ENCODE measurements at places on chromosomes 5 and 9.

DNA sequence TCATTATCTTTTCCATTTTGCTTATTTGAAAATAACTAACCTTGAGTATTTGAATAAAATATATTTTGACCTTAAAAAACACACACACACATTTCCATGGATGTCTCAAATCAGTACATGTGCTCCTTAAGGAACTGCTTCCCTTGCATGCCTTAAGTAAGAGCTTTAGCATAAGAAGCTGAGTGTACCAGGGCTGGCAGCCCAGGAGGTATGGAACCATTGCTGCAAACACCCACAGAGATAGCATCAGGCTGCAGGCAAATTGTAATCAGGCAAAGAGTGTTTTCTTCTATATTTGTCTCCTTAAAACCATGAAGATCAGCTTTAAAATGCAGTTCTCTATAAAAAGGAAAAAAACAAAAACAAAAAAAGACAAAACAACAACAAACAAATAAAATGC lies 160.6 kb downstream of the PLK2 start:
- DNase-seq: no peak

GRCh38 chr9:76528642-76529190 lies 69.7 kb downstream of the GCNT1 start:
- DNase-seq: no peak

DNA sequence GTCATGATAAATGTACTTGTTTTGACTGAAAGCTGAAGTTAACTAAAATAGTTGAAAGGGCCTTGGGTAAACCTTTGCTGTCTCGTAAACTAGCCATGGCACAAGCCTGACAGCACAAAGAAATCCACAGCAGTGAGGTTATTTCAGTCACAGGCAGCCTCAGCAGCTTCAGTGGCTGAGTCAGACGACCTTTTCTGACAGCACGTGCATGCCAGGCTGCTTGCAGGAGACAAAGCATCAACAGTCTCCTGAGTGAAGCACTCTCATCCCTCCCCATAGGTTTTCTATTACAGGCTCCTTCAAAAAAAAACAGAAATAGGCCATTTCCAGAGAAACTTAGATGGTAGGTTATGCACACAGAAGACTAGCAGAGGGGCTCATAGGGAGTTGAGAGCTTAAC lies 34.6 kb downstream of the OXCT1 start:
- DNase-seq: peak; percentile 50

DNA sequence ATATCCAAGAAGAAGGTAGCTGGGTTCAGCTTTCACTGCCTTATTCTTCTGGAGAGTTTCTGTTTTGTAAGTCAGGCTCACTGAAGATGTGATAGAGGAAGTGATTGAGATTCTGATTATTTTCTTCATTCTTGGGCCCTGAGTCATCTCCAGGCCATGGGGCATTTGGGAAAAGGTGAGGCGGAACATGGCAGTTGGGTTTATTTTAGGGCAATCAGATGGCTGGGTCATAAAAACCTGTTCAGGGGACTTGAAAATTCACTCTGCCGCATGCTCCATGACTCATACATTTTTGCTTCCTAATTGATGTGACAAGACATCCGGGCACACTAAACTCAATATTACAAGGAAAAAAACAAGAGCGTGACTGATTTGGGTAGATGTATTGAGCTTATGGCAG lies 265.7 kb upstream of the KLF4 start:
- DNase-seq: peak; percentile 65

DNA sequence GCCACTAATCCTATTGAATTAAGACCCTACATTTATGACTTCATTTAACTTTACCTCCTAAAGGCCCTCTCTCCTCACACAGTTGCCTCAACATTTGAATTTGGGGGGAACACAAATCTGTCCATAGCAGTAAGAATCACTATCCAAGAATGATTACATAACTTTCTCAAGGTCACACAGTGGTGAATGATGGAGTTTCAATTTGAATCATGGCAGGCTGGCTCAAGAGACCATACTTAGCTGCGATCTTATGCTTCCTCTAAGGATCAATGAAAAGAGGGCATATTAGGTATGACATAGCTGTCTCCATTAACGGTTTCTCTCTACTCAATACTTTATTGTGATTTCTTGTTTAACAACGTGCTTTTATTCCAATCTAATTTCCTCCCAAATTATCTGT lies 44.1 kb upstream of the PDE4D start:
- no peak for DNase-seq

GRCh38 chr5:116370886-116371285 lies 203.7 kb downstream of the SEMA6A start:
- no peak for DNase-seq

GRCh38 chr5:62309107-62309506 lies 3.1 kb downstream of the KIF2A start:
- no peak for DNase-seq

DNA sequence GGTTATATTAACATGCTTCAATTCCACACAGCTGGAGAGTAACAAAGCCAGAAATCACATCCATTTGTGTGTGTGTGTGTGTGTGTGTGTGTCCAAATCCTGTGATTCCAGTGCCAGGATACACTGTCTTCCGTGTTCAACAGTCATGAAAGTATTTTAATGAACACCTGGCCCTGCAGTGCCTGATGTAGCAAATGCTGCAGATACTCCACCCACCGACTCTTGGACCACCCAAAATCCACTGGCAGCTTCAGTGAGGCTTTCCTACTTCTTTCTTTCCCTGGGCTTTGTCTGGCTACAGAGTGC lies 13.1 kb upstream of the INSYN2B start:
- DNase-seq: no peak

DNA sequence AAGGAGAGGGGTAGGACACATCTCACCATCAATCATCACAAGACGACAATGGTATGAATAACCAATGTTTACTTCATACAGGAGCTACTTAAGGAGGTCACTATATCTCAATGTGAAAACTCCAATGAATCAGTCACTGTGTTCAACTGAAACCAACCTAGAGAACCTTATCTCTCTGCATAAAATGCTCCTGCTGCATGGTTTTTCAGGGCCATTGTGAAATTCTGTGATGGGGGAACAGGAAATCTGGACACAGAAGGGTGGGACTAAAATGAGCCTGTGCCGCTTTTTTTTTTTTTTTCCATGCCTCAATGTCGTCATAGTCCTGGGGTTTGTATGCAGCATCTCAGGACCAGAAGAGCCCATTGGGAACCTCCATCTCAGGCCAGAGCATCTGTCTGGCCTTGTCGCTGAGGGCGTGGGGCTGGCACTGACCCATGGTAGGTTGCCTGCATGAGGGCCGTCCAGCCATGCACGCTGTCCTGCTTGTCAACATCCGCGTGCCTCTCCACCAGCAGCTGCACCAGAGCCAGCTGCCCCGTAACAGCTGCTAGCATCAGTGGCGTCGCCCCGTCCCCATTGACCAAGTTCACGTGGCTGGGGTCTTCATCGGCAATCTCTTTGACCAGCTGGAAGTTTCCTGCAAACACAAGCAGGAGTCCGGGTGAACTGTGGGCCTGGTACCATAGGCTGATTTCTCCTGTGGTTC lies 12.7 kb downstream of the ANKS6 start:
- DNase-seq: no peak

DNA sequence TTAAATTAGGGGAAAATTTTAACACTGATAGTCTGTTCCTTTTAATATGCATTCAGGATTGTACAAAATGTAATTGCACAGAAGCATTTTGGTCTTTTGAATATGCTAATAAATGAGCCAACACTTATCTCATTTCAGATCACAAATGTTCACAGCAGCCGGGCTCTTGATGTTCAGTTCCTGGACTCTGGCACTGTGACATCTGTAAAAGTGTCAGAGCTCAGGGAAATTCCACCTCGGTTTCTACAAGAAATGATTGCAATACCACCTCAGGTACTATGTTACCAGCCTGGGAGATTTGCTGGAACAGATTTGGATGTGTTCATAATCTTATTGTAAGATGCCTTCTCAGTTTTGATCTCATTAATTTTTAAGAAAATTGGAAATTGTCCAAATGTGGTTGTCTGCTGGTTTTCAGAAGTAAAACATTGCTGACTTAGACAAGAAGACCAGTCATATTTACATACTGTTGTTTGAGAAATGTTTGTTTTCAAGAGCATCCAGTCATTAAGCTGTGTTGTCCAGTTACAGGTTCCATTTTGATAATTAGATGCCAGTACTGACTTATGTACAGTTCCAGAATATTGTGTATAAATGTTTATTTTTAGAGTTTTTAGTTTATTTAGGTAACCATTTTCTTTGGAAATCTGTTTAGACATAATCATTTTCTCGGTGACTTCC lies 23.0 kb upstream of the TMOD1 start:
- no peak for DNase-seq

- DNase-seq: no peak
Observed at GRCh38 chr5:68720884-68721610, 372.8 kb upstream of the SLC30A5 start.

- DNase-seq: no peak
Observed at GRCh38 chr5:94901191-94901979, 282.9 kb downstream of the SLF1 start.

- DNase-seq: no peak
Observed at GRCh38 chr5:19782566-19782965, 205.4 kb downstream of the CDH18 start.

GRCh38 chr9:128310461-128310860 lies 11.8 kb downstream of the TRUB2 start:
- DNase-seq: no peak

- no peak for DNase-seq
Observed at GRCh38 chr5:107418902-107419301, 251.8 kb downstream of the EFNA5 start.

DNA sequence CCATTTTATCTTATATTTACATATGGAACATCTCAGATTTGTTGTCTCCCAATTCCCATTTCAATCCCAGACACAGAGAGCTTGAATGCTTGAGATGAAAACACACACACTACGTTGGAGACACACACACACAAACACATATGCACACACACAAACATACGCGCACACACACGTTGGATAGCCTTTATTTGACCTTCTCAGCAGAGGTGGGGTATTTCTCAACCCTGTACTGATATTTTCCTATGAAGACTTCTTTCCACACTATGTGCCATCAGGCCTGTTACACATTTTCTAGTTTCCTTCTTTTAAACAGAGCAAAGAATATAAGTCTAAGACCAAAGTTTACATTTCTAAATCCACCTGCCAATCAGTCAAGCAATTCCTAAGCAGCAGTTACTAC lies 291.0 kb downstream of the TAF11L14 start:
- DNase-seq: no peak

DNA sequence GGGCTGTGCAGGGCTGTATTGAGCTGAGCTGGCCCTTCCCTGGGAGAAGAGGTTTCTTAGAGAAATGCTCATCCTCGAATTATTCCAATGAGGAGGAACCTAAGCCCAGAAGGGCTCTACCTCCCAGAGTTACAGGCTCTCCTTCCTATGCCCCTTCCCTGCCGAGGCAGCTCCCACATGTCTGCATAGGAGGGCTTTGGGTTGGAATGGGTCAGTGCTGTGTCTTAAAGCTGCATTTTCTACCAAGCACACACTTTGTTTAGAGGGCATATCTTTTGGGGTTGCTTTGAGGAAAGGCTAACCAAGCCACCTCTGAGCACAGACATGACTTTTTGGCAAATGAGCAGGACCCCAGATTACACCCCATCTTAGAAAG lies 9.1 kb downstream of the NEK6 start:
- no peak for DNase-seq

GRCh38 chr5:17106521-17106920 lies 110.9 kb upstream of the BASP1 start:
- no peak for DNase-seq

GRCh38 chr9:72460342-72461312 lies 60.8 kb upstream of the TMC1 start:
- DNase-seq: no peak

- no peak for DNase-seq
Observed at GRCh38 chr5:149598966-149599365, 17.7 kb downstream of the ARHGEF37 start.

Data from ascending aorta (tissue), 2 donors.